ENCODE measurements at places on chromosomes 16 and 17.
A peak's percentile ranks its signal among the peaks of the same experiment; 100 is the strongest.

- no peak for DNase-seq
These were observed 393.3 kb upstream of the CDH11 start for GRCh38 chr16:65515193-65515592.

- no peak for DNase-seq
These were observed 16.1 kb upstream of the HOXB9 start for GRCh38 chr17:48642059-48642842.

GRCh38 chr17:15403276-15403939, 62.0 kb upstream of the TEKT3 start:
- no peak for DNase-seq

DNA sequence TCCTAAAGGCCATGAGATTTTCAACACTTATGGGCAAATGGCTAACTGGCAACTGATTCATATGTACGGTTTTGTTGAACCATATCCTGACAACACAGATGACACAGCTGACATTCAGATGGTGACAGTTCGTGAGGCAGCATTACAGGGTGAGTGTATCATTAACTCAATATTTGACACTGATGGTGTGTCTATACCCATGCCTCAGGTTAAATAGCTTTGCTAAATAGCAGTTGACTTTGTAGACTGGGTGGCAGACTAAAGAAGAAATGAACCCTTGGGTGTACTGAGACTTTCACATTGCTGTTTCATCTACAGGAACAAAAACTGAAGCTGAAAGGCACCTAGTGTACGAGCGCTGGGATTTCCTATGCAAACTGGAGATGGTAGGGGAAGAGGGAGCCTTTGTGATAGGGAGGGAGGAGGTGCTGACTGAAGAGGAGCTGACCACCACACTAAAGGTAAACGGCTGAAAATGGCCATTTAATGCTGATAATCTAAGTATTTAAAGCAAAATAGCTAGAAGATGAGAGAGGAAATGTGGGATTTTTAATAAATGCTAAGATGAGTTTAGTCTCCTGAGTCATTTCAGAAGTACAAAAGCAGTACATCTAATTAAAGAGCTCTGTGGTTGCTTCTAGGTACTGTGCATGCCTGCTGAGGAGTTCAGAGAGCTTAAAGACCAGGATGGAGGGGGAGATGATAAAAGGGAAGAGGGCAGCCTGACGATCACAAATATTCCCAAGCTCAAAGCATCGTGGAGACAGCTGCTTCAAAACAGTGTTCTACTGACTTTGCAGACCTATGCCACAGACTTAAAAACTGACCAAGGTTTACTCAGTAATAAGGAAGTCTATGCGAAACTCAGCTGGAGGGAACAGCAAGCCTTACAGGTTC, 3.0 kb downstream of the SETD6 start:
- DNase-seq: no peak

DNA sequence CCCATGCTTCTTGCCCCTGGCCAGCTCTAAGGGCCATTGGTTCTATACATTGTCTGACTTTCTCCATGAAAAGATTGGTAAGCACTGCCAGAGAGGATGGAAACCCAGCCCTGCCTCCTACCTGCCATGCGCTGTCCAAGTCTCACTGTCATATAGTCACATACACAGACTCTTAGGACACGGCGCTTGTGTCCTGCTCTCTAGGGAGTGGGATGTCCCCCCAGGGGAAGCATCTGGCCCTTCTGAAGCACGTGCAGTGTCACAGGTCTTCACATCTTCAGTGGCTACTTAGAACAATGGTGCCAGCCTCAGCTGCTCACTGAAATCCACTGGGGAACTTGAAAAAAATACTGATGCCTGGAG, 38.7 kb downstream of the MYO18A start:
- no peak for DNase-seq

DNA sequence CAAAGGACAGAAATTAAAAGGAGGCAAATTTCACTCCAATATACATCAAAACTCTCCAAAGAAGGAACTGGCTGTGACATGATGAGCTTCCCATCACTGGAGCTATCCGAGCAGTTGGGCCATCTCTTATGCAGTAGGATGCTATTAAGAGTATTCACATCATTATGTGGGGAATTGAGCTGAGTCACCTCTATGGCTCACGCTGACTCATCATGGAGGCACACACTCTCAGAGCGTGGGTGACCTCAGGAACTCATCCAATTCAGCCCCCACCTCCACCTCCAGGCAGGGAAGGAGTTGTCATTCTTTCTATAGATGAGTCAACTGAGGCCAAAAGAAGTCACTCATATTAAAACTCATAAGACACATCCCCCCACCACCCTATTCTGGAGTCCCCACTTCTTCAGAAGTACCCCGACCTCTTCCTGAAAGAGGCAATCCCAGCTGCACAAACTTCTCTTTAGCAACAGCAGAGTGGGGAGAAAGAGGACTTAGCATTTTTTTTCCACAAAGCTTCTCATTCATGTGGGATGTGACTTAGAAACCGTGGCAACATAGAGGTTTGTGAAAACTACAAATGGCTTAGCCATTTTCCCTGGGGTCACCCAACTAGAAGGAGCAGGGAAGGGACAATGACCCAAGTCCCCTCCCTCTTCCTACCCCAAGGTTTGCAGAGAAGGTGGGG, 32.5 kb downstream of the ABCC12 start:
- DNase-seq: peak; percentile 68

GRCh38 chr16:70592106-70592571, 54.2 kb upstream of the IL34 start:
- DNase-seq: no peak

DNA sequence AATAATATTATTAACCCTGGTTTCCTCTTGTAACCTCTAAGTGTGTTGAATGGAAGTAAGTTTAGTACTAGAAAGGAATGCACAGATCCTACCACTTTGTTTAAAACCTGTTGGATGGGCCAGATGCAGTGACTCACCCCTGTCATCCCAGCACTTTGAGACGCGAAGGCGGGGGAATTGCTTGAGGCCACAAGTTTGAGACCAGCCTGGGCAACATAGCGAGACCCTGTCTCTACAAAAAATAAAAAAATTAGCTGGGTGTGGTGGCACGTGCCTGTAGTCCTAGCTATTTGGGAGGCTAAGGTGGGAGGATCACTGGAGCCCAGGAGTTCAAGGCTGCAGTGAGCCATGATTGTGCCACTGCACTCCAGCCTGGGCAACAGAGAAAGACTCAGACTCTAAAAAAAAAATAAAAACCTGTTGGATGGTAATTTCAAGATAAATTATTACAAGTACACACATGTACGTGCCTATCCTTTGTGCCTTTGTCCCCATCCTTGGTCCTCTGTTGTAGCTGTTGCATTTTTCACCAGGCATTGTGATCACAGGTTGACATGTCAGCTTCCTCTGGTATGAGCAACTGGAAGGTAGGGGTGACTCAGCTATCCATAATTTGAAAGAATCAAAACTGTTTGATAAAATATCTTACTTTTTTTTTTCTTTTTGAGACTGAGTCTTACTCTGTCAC, 30.7 kb upstream of the METTL9 start:
- DNase-seq: no peak

DNA sequence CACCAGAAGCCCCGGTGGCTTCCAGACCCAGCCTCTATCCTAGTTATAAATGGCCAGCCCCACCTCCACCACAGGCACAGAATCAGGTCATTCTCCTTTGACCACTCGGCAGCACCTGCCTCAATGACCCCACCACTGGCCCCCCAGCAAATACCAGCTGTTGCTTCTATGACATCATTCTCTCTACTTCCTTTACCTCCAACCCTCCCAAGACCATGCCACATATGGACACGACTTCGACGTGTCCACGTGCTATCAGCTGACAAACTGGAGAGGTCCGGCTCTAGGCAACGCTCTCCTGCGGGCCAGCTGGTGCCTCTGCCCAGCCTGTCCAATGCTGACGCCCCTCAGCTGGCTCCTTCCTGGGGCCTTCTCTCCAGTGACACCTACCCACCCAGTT, 5.9 kb downstream of the ALYREF start:
- no peak for DNase-seq

- DNase-seq: peak; percentile 16
These were observed 968 bp downstream of the CEP112 start for GRCh38 chr17:66190738-66191592.

- DNase-seq: no peak
These were observed 77.5 kb downstream of the CDK5R1 start for GRCh38 chr17:32564325-32564724.

DNA sequence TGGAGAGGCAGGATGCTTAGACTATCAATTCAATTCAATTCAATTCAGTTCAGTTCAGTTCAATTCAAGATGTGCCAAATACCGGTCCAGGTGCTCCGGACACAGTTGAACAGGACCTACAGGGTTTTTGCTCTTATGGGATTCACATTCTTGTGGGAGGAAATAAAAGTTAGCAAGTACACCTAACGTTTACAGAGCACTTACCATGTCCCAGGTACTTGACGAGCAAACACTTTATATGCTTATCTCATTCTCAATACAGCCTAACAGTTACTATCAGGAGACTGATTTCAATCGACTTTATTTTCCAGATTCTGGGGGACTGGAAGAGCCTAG, 467 bp upstream of the GDE1 start:
- no peak for DNase-seq

- DNase-seq: no peak
These were observed 34.2 kb downstream of the RMI2 start for GRCh38 chr16:11379420-11379819.

- no peak for DNase-seq
These were observed 33.1 kb downstream of the WIPI1 start for GRCh38 chr17:68424203-68424602.

DNA sequence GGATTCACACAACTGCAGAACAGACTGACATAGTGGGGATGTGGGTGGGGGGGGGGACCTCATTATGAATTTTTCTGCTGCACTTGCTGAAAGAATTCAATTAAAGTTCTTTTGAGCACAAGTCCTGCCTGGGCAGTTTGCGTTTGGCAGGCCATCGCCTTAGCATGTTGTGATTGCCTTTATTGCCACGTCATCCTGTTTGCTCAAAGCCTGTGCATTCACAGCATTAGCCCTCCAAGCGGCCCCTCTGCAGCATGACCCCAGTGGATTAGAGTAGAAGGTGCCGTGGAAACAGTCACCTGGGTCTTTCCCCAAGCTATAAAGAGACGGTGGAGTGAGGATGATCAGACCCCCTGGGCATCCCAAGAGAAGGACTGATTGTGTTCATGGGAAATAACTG, 17.2 kb downstream of the MSI2 start:
- no peak for DNase-seq

DNA sequence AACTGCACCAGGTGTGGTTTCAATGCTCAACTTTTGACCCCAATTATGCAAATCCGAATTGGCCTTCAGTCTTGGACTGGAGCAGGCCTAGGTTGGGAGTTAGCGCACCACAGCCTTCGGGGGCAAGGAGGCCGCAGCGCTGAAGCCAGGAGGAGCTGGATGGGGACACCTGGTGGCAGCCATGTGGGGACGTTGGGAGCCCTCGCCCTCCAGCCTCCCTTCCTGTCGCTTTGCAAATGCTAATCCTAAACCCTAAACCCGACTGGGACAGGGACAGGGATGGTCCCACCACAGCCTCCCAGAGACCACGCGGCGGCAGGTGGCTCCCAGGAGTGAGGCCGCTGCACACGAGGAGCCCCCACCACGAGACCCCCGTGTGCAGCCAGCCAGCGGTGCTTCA, 58.7 kb downstream of the KLHDC4 start:
- DNase-seq: no peak

- DNase-seq: no peak
These were observed 412.3 kb upstream of the CDH11 start for GRCh38 chr16:65534121-65534528.

DNA sequence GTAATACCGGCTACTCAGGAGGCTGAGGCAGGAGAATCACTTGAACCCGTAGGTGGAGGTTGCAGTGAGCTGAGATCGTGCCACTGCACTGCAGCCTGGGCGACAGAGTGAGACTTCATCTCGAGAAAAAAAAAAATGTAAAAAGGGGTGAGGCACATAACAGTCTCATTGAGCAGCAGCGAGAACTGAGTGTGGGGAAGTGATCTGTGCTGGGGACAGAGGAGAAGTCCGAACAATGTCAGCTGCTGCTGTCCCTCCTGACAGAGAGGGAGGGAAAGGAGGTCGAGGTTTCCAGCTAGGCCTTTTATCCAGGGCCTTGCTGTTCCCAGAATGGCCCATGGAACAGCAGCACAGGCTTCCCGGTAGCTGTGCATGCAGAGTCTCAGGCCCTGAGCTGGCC, 14.0 kb downstream of the C16orf74 start:
- no peak for DNase-seq

GRCh38 chr17:62950067-62950466, 16.0 kb upstream of the TANC2 start:
- DNase-seq: no peak

DNA sequence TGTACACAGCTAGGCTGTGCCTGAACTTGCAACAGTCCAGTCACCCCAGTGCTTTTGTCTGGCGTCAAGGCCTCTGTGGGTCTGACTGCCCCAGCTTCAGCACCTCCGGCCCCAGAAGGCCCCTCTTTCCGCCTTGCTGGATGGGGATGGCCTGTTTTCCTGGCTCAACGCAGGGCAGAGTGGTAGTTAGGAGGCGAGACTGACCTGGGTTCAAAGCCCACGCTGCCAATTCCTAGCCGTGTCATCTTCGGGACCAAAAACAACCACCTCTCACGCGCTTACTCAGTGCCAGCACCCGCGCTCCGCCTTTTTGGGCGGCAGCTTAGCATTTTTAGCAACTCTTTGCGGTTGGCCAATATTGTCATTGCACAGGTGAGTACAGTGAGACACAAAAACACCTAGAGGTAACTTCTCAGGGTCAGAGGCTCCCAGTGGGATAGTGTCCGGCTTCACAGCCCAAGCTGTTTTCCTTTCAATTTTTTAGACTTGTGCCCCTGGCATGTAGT, 4.6 kb downstream of the MYBBP1A start:
- DNase-seq: no peak

GRCh38 chr17:39365872-39366271, 35.6 kb downstream of the FBXL20 start:
- no peak for DNase-seq

- DNase-seq: no peak
These were observed 4.5 kb upstream of the IRX3 start for GRCh38 chr16:54290833-54291655.

GRCh38 chr17:72467841-72468653, 347.2 kb downstream of the SOX9 start:
- DNase-seq: no peak

DNA sequence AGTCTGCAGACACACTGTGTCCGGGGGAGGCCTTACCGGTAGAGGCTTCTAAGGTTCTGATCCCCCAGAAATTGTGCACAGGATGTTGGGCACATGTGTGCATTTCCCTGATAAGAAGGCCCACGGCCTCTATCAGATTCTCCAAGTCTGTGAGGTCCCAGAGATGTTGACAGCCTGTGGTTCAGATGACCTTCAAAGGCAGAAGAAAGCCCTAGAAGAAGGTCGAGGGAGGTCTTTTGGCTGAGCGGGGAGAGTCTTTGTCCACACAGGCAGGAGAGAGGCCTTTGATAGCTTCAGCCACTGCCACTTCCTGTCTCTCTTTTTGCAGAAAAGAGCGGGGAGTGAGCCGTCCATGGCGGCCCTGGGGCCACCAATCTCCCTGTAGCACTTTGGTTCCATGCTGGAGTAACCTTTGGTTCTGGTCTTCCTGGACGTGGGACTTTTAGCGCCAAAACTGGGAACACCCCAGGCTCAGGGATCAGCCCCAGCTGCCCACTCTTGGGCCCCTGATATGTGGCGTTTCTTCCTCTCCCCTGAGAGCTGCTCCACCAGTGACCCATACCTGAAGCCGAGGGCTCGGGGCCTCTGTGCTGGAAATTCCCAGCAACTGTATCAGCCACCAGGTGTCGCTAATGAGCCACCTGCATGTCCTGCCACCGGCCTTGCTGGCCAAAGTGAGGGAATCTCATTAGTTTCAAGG, 28.1 kb upstream of the LGALS9 start:
- DNase-seq: peak; percentile 23

Data from foreskin melanocyte (primary cell).